Coronary artery (tissue), 2 donors: ENCODE measurements at places on chromosomes 4 and X.

DNA sequence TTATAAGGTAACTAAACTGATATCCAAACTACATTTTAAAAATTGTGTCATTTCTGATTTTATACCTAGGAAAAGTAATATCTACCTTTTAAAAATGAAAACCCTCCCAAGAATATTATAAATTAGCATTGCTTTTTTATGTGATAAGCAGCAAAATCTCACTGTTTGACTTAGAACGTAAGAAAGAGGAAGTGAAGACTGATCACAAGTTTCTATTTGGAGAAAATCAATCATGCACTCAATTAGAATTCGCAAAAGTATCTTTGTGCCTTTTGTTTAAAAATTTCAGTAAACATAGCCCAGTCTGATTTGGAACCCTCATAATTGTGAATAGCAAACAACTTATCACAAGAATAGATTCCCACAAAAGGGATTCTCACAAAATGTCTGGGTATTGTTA lies 142.7 kb downstream of the TENM3 start:
- DNase-seq = no peak

DNA sequence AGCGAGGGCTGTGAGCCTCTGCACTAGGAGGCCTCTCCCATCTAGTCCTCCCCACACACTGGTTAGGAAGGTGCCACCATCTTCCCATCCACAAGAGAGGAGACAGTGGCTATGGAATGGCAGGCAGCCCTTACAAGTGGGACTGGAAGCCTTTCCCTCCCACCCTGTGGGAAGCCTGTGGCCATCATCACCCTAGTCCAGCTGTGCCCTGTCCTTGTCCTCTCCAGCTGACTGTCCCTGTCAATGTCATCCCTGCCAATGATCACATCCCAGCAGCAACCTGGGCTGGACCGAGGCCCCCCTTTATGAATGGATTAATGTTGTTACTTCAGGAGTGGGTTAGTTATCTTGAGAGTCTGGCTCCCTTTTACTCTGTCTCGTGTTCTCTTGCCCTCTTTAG lies 52.8 kb downstream of the NYX start:
- no peak for DNase-seq

DNA sequence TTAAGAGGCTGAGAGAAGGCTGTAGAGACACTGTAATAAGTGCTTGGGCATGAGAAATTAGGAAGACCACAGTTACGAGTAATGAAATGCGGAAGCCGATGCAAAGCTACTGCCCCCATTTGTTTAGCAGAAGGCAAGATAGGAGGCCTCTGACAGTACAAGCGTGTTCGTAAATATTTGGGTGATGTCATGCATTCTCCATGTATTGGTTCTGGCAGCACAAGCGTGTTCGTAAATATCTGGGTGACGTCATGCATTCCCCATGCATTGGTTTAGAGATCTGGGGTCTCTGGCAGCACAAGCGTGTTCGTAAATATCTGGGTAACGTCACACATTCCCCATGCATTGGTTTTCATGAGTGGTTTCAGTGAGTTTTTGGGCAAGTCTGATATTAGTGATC lies 661.5 kb upstream of the FRG1 start:
- no peak for DNase-seq

DNA sequence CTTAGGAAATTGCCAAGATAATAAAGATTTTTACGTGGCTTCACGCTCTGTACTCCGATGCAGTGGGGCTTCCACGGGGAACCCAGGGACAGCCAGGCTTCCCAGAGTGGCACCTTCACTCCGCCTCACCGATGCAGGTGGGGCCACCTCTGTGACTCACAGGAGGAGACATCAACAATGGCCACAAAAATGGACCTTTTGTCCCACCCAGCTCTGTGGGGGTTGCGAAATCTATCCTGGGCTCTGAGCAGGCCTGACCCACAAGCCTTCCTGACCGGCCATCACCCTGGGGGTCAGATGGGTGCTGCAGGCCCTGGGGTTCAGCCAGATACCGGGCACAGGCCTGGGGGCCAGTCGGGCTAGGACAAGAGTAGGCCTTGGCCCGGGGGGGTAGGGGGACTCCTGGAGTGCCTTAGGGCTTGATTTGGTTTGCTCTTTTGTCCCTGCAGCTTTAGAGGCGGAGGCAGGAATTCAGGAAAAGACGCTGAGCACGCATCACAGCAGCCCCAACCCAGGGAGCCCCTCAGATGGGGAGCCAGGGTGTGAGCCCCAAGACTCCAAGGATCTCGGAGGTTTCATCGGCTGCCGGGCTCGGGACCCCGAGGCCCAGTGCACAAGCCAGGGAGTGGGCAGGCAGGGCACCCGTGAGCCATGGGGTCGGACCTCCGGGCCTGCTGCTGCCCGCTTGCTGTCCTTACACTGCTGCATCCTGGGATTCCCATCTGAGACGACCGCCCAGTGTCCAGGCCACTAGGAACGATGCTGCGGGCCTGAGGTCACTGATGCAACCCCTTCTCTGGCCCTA lies 136.5 kb upstream of the NKX1-1 start:
- DNase-seq = no peak

- DNase-seq = no peak
Measured at GRCh38 chr4:174794543-174795094, 34.4 kb downstream of the GLRA3 start.

DNA sequence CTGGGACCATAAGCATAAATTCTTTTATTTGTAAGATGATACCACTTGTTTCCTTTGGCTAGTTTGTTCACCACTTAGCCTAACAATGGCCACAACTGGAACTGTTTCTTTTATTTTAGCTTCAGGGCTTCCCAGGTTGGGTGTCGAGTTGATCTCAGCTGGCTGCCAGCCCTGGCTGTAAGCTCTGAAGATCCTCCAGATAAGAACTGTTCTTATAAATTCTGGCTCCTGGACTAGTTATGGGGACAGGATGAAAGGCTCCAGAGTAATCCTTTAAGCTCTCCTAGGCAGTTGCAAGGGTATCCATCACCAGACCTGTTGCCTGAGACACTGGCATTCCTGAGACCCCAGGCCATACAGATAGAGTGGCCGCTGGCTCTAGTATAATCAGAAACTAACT lies 129.4 kb upstream of the ACSL4 start:
- no peak for DNase-seq

DNA sequence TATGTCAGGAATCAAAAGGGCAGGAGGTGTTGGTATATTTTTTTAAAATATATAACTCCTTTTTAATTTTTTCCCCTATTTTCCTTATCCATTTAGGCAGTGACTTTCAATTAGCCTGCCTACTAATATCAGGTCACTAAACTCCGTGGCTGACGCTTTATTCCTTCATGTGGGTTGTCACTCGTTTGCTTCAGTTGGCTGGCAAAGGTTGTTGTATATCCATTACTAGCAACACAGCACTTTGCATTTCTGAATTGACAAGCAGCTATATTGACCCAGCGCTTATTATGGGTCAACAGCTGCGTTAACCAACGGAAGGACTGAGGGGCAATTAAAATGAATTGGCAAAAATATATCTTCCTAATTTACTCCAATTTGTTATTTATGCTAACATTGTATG lies 87.7 kb downstream of the ARX start:
- DNase-seq = no peak

DNA sequence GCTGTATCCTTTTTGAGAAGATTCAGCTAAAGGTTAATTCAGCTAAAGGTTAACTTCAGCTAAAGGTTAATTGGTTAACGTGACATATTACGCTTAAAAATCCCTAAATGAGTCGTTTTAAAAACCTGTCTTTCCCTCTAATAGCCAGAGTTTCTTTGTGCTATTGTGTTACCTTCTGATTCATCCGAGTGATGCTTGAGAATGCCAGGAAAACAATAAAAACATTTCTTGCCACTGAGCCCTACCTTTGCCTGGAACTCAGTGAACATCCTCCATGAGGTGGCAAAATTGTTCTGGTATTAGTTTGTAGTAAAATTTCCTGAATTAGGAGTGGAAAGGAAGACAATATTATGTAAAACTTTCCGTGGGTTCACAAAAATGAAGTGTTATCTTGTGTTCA lies 13.7 kb upstream of the TMPRSS11E start:
- no peak for DNase-seq

- DNase-seq = no peak
Measured at GRCh38 chrX:154063234-154063633, 34.3 kb downstream of the MECP2 start.

DNA sequence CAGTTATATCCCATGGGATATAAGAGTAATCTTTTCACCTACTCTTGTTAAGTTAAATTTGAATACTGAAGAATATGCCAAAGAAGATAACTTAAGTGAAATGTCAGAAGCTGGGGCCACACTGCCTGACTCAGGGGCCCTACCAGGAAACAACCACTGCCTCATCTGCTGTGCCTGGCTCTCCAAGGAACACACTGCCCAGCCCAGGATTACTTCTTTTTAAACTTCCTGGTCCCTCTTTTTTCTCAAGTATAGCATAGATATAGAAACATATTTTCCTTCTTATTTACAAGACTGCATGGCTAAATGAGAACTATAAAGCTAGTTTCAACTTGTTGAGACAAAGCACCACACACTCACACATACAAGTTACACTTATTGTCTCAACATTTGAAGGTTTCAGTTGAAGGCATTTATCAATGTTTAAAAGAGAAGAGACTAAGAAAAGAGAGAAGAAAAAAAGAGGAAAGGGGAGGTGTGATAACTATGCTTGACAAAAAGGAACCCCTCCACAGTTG lies 45.2 kb downstream of the MAML3 start:
- no peak for DNase-seq

GRCh38 chrX:107729558-107730297 lies 45.9 kb downstream of the TSC22D3 start:
- no peak for DNase-seq

- DNase-seq = no peak
Measured at GRCh38 chr4:143184217-143184502, 557 bp upstream of the USP38 start.

DNA sequence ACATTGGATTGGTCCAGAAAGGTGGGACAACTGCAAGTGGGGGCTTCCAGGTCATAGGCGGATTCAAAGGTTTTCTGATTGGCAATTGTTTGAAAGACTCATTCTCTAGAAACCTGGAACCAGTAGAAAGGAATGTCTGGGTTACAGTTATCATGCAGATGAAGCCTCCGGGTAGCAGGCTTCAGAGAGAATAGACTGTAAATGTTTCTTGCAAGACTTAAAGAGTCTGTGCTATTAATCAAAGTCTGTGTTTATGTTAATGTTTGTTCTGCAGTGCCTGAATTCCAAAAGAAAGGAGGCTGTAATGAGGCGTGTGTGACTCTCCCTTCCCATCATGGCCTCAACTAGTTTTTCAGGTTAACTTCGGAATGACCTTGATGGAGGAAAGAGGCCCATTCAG lies 43.9 kb upstream of the GC start:
- DNase-seq = no peak

DNA sequence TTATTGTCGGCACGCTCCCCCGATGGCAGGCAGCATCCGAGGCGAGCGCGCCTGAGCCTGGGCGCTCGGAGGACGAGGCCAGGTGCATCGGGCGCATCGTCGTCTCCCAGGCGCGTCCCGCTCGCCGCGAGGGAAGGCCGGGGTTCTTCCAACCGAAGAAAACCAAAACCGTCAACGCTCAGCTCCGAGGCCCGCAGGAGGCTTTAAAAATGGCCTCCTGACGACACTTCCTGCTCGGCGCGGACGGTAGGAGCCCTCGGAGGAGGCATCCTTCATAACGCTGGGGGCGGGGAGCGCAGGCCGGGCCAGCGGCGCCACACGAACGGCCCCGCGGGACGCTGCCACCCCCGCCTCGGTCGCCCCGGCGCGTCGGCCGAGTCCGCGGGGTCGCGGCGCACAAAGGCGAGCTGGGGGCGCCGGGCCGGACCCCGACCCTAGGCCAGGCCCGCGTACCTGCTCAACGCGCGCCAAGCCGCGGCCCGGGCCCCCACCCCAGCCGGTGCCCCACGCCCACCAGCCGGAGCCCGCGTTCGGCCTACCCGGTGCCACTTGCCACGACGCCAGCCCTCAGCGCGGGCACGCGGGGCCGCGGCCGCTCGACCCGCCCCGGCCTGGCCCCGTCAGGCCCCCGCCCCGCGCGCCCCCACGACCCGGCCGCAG lies 501 bp downstream of the ZNF518B start:
- DNase-seq = no peak

DNA sequence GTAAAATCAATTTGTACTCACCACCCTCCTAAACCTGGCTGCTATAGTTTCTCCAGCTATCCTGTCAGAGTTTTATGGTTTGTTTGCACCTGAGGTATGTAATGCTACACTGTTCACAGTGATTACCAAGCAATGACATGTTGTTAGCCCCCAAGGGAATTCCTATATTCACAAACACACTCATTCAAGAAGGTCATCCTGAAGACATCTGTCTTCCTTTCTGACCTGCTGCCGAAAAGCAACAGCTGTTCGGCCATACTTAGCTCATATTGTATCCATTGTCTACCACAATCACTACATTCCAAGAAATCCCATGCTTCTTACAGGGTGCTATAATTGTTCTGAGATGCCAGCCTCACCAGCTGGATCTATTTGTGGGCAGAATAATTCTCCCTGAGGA lies 160.1 kb upstream of the GYPA start:
- DNase-seq = no peak

GRCh38 chr4:175412161-175412560 lies 399.9 kb downstream of the GPM6A start:
- DNase-seq = no peak

- no peak for DNase-seq
Measured at GRCh38 chrX:111386615-111387233, 25.3 kb downstream of the DCX start.

DNA sequence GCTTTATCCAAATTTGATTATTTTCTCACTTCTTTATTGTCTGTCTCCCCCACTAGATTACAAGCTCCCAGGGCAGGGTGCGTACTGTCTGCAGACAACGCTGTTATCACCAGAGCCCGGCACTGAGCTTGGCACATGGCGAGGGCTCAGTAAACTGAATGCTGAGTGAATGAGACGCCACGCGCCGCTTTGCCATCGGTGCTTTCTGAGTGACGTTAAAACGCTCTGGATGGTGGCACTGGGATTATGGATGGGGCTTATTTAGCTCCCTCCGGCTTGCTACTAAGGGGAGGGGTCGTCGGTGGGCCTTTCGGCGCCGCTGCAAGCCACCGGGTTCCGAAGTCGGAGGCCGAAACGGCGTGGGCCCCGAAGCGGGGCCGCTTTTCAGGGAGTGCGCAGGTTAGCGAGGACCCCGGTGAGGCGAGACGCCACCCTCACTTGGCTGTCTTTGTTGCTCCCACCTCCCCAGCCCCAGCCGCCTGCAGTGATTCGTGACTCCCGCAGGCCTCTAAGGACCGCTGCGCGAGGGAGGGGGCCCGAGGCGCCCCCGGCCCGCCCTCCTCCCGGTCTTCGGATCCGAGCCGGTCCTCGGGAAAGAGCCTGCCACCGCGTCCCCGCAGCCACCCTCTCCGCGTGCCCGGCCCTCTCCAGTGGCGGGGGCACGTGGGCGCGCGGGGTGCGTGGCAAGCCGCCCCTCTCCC lies 569 bp upstream of the FHL1 start:
- DNase-seq = no peak

- no peak for DNase-seq
Measured at GRCh38 chr4:169058312-169058711, 48.3 kb upstream of the CBR4 start.
